ENCODE measurements at places on chromosomes 16 and 17.

- DNase-seq, result no peak
Measured at GRCh38 chr16:28504707-28505404, 1.8 kb downstream of the IL27 start.

DNA sequence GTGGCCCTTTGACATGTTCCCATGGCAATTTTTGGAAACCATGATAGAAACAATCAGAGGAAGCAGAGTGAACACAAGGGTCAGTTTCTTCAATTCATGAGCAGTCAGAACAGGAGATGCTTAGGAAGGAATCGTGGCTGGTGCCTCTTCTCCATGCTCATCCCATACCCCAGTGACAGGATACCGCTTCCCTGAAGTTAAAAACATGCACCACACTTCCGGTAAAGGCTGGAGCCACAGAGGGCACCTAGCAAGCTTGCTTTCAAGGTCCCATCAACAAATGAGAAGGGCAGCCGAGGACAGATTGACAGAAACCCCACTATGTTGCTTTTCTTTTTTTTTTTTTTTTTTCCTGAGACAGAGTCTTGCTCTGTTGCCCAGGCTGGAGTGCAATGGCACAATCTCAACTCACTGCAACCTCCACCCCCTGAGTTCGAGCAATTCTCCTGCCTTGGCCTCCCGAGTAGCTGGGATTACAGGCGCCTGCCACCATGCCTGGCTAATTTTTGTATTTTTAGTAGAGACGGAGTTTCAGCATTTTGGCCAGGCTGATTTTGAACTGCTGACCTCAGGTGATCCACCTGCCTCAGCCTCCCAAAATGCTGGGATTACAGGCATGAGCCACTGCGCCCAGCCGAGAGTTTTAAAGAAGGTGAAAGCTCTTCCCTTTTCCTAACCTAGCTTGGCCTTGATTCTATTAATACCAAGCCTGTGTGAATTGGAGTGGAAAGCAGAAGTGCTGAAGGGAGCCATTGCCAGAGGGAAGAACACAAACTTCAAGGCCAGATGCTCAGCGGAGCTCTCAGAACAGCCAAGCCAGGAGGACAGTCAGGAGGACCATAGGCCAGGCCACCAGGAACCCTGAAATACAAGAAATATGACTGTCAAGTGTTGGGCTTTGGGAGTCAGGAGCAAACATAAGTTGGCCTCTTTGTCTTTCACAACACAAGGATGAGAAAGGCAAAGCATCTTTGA is 16.6 kb downstream of the GP2 start:
- no peak for DNase-seq

GRCh38 chr16:47308601-47309000 is 152.3 kb downstream of the ITFG1 start:
- no peak for DNase-seq

DNA sequence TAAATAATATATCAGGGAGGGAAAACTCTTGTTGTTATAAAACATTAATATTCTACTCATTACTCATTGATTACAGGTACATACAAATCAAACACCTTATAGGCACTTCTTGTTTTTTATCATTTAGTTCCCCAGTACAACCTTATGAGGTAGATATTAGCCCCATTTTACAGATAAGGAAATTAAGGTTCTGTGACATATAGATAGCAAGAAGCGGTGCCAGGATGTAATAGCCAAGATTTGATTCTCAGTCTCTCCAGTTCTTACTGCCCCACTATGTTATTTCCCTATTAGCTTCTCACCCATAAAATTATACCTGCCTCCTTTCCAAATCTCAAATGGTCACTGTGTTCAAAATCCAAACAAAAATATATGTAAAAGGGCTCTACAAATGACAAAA is 36.9 kb downstream of the CMTM3 start:
- no peak for DNase-seq

GRCh38 chr17:35057332-35057915 is 6.1 kb downstream of the RFFL start:
- no peak for DNase-seq

- no peak for DNase-seq
Measured at GRCh38 chr17:6755731-6756184, at the start of gene XAF1. XAF1 (plus strand) TSS chr17:6756046; CDS start chr17:6756079, 33 bp downstream.

GRCh38 chr17:49016775-49017463 is 19.7 kb downstream of the IGF2BP1 start:
- no peak for DNase-seq

GRCh38 chr17:68011199-68011665 is 15.0 kb upstream of the C17orf58 start:
- DNase-seq, result no peak

- no peak for DNase-seq
Measured at GRCh38 chr16:89265647-89266046, 48.1 kb downstream of the ZNF778 start.

GRCh38 chr17:1486802-1487695 is 5.4 kb downstream of the MYO1C start:
- no peak for DNase-seq

DNA sequence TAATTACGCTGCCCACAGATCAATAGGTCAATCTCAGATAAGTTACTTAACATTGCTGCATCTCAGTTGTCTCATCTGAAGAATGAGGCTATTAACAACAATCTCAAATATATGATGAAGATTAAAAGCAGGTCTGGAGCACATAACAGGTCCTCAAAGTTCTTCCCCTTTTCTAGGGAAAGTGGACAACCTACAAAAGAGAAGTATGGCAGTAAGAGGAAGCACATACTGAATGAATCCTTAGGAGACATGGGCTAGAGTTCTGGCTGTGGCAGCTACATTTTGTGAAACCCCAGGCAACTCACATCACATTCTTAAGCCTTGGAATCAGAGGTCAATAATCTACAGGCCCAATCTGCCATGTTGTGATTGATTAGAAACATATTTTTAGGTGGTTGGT is 180.6 kb downstream of the PCTP start:
- no peak for DNase-seq

- no peak for DNase-seq
Measured at GRCh38 chr17:77693301-77693700, 265.2 kb upstream of the TNRC6C start.

GRCh38 chr16:4515611-4516233 is 22.9 kb downstream of the CDIP1 start:
- no peak for DNase-seq

DNA sequence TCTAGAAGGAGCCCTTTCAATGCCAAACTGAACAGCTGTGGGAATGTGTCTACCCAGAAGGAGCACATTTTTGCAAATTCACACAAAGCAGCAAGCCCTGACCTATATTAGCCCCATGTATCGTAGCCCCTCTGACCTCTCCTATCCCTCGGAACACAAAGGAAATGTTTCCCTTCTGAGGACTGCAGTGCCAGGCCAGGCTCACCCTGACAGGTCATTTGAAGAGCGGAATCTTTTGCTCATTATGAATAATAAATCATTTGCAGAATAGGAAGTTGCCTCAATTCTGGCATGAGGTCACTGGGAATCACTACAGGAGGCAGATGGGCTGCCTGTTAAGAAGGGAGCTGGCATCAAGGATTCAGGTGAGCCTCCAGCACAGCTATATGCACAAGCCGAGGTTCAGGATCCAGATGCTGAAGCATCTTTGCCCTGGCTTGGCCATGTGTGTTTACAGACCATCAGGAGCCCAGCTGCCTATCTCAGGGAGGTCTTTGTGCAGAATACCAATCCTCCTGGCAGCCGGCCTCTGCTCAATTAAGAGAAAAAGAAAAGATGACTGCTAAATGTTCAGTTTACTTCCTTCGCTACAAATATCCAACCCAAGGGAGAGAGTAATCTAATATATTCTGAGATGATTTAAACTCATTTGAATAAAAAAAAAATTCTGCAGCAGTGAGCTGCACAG is 119.4 kb downstream of the USP31 start:
- DNase-seq, result no peak

DNA sequence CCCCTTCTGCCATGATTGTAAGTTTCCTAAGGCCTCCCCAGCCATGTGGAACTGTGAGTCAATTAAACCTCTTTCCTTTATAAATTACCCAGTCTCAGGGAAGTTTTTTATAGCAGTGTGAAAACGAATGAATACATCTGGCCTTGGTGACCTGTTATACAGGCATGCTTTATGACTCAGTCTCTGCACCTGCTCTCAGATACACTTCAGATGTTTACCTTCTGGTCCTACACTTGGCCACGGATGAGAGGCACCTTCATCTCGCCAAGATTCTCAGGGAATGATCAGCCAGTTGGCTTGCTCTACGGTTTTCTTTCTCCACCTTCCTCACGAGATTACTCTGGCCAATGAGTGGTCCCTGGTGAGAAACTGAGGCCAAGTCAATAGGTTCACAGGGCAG is 304.7 kb downstream of the CA10 start:
- DNase-seq, result no peak

DNA sequence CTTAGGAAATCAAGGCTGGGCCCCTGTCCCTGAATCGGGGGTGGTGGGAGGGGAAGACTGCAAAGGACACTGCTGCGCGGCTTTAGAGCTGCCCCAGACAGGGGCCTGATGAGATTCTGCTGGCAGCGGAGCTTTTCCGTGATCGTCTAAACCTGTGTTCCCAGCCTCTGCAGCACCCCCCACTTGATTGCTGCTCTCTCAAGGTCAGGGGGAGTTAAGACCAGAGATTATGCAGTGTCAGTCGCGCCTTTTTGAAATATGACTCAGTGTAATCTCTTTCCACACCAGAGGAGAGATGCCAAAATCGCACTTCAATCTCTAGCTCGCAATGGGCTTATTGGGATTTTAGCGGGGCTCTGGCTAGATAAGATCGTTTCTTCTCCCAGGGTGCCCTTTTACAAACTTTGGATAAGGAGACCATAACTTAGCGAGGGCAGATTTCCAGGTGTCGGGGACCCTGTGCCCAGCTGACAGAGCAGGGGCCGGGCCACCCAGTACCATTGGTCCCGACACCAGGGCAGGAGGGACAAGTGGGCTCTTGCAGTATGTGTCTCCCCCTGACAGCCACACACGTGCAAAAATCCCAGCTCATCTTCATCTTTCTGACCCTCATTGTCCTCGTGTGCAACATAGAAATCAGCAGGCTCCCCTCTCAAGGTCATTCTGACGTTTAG is 87.0 kb downstream of the IRX3 start:
- no peak for DNase-seq

GRCh38 chr16:1920727-1921171 is 2.5 kb upstream of the HS3ST6 start:
- no peak for DNase-seq

All from astrocyte of the cerebellum (primary cell).